CD8-positive, alpha-beta memory T cell (primary cell): ENCODE measurements at places on chromosomes 2 and 18. TPM values are rescaled to one million over a fixed set of nuclear protein-coding genes. Genes with fewer than 3 reads are reported as not detected.
A peak's percentile ranks its signal among the peaks of the same experiment; 100 is the strongest.

- peak; percentile 24 for DNase-seq
Measured at GRCh38 chr2:68404893-68405799, 40.1 kb downstream of the PLEK start.

GRCh38 chr2:241873803-241874110 lies 4.2 kb downstream of the RTP5 start:
- no peak for DNase-seq

GRCh38 chr2:101351207-101351606 lies 36.1 kb downstream of the CREG2 start:
- no peak for DNase-seq

DNA sequence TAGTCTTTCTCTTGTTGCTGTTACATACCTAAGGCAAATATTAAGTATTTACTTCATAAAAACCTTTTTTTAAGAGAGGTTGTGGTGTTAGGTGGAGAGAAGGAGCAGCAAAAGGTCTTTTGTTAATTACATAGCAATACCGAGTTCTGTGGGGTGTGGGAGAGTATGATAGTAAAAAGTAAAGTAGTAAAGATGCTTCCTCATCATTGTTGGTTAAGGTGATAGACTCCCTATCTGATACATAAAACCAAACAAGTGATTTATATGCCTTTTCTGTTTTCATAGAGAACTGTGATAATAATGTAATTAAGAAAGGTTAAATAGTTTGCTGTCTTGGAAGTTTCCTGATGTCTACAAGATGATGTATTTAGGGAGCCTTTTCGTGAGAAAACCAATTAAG lies 75.4 kb downstream of the EML4 start:
- DNase-seq, result no peak

DNA sequence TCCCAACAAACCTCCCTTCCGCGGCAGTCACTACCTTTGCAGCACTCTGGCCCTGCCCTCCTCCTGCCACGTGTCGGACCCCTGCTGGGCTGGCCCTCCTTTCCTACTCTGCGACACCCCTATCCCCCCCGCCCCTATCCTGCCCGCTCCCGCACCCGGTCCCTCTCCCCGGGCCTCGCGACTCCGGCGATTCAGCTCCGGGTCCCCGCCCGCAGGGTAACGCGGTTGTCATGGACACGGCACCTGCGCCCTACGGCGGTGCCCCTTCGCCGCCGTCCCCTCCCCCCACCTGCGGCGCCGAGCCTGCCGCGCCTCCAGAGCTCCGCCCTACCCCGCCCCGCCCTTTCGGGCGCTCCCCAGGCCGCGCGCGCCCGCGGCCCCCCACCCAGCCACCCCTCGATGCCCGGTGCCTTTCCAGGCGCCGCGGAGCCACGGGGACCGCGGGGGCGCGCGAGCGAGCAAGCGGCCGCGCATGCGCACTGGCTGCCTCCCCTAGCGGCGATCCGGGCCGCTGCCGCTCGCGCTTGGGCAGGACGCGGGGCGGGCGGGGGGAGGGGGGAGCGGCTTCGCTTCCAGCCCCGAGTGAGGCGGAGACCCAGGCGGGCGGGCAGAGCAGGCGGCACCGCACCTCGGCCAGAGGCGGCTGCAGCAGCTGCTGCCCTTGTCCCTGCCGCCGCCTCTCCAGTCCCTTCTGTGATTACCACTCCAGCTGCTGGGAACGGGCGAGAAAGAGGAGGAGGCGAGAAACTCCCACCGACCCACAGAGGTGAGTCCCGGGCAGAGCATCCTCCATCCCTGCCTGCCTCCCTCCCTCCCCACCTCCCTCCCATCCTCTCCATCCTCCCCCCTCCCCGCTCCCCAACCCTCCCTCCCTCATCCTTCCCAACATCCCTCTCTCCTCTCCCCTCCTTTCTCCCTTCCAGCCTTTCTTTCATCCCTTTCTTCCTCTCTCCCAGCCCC lies at the start of gene CTNNA2:
Gene CTNNA2, plus strand, starts transcription at position 610 of the 960 bp plus-strand sequence.
- no peak for DNase-seq

DNA sequence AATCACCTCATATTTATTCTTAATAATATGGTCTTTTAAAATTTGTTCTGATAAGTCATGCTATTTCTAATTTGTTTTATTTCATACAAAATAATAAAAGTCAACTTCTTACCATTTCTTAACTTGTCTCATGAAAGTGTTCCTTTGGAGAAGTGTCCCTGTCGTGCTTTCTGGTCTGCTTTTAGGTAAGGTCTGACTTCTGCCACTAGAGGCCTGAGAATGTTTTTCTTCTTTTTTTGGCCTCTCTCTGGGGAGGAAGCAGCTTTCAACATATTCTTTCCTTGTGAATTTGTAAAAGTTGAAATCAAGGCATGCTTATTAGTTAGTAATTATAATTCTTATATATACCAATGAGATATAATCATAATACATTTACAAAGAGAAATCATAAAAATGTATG lies 39.4 kb downstream of the MAP2 start:
- DNase-seq, result no peak

The ABHD1 gene
- 0.33 TPM for total RNA-seq

The GAD1 gene
- total RNA-seq, result 0.55 TPM

The DCC gene
- not detected for total RNA-seq

DNA sequence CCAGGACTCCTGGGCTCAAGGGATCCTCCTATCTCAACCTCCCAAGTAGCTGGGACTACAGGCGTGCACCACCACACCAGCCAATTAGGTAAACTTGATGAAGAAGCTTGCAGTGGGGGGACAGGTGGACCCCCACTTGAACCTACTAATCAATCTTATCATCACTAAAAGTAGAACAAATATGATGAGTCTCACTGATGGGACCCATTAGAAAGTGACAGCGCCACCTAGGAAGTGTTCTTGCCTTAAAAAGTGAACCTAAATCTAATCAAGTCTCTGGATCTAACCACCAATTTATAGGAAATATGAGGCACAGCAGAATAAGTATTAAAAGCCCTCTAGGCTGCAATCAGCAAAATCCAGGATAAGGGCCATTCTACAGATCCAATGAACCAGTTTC lies 79.2 kb downstream of the BIN1 start:
- no peak for DNase-seq

The TGFA gene
- total RNA-seq, result 0.42 TPM

DNA sequence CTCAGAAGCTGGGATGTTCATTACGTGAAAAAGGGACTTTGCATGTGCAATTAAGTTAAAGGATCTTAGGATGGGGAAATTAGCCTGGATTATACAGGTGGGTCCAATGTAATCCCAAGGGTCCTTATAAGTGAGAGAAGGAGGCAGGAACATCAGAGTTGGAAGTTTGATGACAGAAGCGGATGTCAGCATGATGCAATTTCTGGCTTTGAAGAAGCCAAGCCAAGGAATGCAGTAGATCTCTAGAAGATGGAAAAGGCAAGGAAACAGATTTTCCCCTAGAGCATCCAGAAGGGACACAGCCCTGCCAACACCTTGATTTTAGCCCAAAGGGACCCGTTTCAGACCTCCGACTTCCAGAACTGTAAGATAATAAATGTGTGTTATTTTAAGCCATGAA lies 136.4 kb downstream of the LNPK start:
- no peak for DNase-seq

DNA sequence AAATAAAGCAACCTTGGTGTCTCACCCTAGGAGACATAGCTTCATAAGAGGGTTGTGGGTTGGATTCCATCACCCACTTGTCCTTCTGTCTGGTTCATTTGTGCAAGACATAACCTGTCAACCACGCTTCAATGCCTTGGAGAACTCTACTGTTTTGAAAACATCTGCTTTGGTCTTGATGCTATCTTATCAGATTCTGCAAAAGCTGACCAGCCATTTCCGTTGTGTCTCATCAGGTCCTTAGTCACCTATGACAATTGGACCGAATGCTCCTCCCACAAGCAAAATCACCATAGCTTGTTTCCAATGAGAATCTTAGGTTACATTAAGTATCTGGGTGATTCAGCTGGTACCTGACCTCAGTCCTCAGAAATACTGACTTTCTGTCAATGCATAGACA lies 35.4 kb downstream of the STAT4 start:
- DNase-seq, result peak; percentile 47

DNA sequence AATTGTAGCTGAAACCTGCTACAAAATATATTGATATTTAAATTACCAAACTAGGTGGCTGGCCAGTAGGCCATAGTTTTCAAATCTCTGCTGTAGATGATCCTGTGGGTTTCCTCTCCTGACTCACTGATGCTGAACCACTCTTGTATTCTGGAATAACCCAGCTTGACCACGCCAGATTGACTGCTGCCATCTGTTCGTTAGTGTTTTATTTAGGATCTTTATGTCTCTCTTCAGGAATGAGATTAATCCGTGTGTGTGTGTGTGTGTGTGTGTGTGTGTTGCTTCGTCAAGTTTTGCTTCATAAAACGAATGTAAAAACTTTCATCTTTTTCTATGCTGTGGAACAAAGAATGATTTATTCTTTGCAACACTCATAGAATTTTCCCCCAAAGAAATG lies 187.1 kb downstream of the DYSF start:
- DNase-seq, result no peak

DNA sequence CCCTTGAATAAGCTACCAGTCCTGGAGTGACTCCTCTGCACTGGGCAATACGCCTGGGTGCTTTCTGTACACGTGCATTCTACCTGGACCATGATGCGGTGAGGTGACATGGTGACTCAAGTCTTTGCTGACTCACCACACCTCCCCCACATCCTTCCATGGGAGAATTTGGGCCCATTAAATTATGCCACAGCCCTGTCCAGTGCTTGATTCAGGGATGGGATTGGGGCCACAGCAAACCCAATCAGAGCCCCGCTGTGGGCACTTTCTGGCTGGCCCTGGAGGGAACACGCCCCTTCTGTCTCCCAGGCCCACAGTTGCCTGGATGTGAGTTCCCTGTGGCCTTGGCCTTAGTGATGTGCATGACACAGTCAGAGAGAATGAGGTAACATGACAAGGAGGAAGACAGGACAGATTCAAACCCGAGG lies 86.9 kb downstream of the LRRC30 start:
- no peak for DNase-seq

The SLC9A2 gene
- total RNA-seq, result not detected

GRCh38 chr18:12456441-12456840 lies 48.7 kb downstream of the PRELID3A start:
- no peak for DNase-seq

DNA sequence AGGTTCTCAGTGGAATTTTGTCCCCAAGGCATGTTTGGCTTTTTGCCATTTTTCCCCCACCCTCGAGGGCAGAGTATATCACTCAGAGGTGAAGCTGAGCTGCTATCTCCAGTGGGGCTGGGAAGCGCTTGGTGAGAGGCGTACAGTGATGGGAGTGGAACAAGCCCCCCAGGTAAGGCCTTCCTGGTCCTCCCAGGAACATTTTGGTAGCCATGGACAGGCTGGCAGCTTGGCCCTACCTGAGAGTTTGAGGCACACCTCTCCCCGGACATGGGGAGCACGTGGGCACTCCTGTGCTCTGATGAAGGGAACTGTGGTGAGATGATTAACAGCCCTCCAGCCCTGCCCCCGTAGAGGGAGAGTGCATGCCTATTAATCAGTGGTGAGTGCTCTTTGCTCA lies 99.3 kb downstream of the C1QL2 start:
- no peak for DNase-seq

The GALNT13 gene
- not detected for total RNA-seq
